Activated naive CD8-positive, alpha-beta T cell treated with anti-CD3 and anti-CD28 coated beads for 36 hours (primary cell): ENCODE measurements at places on chromosomes 3 and 15. TPM values are rescaled to one million over a fixed set of nuclear protein-coding genes. Genes with fewer than 3 reads are reported as not detected.
A peak's percentile ranks its signal among the peaks of the same experiment; 100 is the strongest.

DNA sequence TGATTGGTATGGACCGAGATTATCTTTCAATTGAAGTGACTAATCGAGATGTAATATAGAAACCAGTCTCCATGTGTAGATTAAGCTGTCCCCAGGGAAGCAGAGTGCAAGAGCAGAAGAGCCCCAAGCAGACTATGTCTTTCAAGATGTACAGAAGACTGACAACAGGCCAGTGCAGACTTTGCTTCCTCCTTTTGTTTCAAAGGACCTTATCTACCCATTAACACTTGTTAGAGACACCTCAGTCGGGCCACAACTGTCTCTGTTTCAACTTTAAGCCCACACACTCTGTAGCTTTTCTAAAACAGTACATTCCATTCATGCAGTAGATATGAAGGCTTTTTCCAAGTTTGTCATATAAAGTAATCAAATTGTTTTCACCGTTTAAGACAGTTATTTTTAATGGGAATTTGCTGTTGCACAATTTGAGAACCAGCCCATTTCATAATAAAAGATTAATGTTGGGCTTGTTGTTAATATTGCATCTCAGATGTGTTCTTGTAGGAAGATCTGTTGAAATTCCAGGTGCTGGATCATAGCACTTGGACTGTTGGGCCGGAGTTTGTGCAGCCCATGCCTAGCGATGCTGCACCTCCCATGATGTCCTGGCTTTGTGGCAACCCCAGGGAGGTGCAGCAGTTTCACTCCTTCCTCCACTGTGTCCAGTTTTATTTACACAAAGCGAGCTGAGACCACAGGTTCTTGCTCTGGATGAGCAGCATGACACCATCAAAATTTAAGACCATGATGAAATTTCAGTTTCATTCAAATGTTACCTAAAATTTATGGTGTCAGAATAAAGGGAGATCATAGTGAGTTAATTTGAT lies 12.4 kb downstream of the GORASP1 start:
- H3K27ac ChIP-seq: peak overlapping the region; percentile 14
- peaks cover 7% of the 10 kb centered on the region for H3K4me1 ChIP-seq
- H3K27me3 ChIP-seq: no peaks in the 10 kb centered on the region
- no peak overlapping the region for H3K4me3 ChIP-seq
- H3K36me3 ChIP-seq: peaks cover 8% of the 10 kb centered on the region
- DNase-seq: no peak

DNA sequence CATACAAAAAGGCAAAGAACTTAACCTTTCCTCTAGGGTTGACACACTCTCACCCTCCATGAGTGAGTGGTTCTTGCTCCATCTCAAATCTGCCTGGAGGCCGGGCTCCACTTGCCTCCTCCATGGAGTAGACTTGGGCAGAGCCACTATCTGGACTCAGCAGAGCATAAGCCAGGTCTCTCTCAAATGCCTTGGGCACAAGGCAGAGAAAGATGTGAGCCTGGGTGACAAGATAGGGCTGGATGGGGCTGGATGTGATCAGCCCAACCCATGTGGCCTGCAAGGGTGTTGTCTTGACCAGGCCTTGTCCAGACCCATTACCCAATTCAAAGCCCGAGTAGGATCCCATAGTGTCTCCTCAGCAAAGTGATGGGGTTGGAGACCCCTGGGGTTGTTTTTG lies 4.2 kb upstream of the RPL29 start:
- H3K4me1 ChIP-seq: peaks cover 8% of the 10 kb centered on the region
- no peak overlapping the region for H3K4me3 ChIP-seq
- DNase-seq: no peak
- H3K27ac ChIP-seq: no peak overlapping the region

DNA sequence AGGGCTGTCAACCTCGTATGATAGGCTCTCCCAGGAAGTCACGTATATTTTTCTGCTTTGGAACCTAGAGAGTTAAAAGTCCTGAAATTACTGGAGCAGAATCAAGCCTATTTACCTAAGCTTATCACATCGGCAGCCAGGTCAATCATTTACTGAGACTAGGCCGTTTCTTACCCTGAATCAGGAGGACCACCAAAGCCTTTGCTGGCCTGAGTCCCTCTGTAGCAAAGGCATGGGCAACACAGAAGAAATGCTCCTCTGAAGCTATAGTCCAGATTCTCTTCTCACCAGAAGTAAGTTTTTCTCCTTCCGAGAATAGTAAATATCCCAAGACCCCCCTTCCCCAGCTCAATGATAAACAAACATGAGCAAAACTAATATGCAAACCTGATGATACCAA lies 125.9 kb upstream of the PHLDB2 start:
- DNase-seq: no peak
- H3K4me1 ChIP-seq: peaks cover 20% of the 10 kb centered on the region
- no peaks in the 10 kb centered on the region for H3K27me3 ChIP-seq
- H3K27ac ChIP-seq: no peak overlapping the region
- H3K36me3 ChIP-seq: peaks cover 16% of the 10 kb centered on the region

GRCh38 chr3:5036392-5036766 lies 57.1 kb downstream of the BHLHE40 start:
- no peak overlapping the region for H3K27ac ChIP-seq
- H3K27me3 ChIP-seq: peaks cover 5% of the 10 kb centered on the region
- DNase-seq: no peak
- H3K36me3 ChIP-seq: no peaks in the 10 kb centered on the region
- H3K4me3 ChIP-seq: no peak overlapping the region

DNA sequence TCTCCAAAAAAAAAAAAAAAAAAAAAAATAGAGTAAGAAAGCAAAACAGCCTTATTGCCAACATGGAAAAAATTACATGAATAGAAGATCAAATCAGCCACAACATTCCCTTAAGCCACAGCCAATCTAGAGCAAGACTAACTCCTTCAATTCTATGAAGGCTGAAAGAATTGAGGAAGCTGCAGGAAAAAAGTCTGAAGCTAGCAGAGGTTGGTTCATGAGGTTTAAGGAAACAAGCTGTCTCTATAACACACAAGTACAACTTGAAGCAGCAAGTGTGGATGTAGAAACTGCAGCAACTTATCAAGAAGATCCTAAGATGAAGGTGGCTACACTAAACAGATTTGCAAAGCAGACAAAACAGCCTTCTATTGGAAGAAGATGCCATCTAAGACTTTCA lies 9.3 kb downstream of the PARL start:
- H3K36me3 ChIP-seq: peaks cover 19% of the 10 kb centered on the region
- H3K27ac ChIP-seq: no peak overlapping the region
- no peak overlapping the region for H3K4me3 ChIP-seq
- H3K4me1 ChIP-seq: peaks cover 54% of the 10 kb centered on the region
- no peak for DNase-seq

- no peak overlapping the region for H3K4me3 ChIP-seq
- H3K27ac ChIP-seq: no peak overlapping the region
- no peaks in the 10 kb centered on the region for H3K27me3 ChIP-seq
- peaks cover 3% of the 10 kb centered on the region for H3K36me3 ChIP-seq
- DNase-seq: no peak
- H3K4me1 ChIP-seq: no peaks in the 10 kb centered on the region
These were observed 46.7 kb downstream of the NIPA2 start for GRCh38 chr15:22885120-22885519.

GRCh38 chr3:111068574-111068973 lies 3.0 kb upstream of the NECTIN3 start:
- no peak overlapping the region for H3K27ac ChIP-seq
- peaks cover 28% of the 10 kb centered on the region for H3K27me3 ChIP-seq
- no peak overlapping the region for H3K4me3 ChIP-seq
- H3K36me3 ChIP-seq: no peaks in the 10 kb centered on the region
- no peak for DNase-seq

GRCh38 chr3:177179281-177180067 lies 17.8 kb downstream of the TBL1XR1 start:
- no peak overlapping the region for H3K4me3 ChIP-seq
- H3K27ac ChIP-seq: no peak overlapping the region
- no peaks in the 10 kb centered on the region for H3K27me3 ChIP-seq
- DNase-seq: no peak
- peaks cover 53% of the 10 kb centered on the region for H3K36me3 ChIP-seq
- peaks cover 53% of the 10 kb centered on the region for H3K4me1 ChIP-seq

GRCh38 chr15:69529141-69529540 lies 76.5 kb downstream of the RPLP1 start:
- no peak for DNase-seq
- H3K27ac ChIP-seq: no peak overlapping the region
- no peaks in the 10 kb centered on the region for H3K27me3 ChIP-seq
- no peak overlapping the region for H3K4me3 ChIP-seq
- no peaks in the 10 kb centered on the region for H3K4me1 ChIP-seq

- no peaks in the 10 kb centered on the region for H3K36me3 ChIP-seq
- no peaks in the 10 kb centered on the region for H3K4me1 ChIP-seq
- H3K4me3 ChIP-seq: no peak overlapping the region
- DNase-seq: no peak
- no peaks in the 10 kb centered on the region for H3K27me3 ChIP-seq
- H3K27ac ChIP-seq: no peak overlapping the region
These were observed 68.8 kb downstream of the SCN5A start for GRCh38 chr3:38580450-38581382.

DNA sequence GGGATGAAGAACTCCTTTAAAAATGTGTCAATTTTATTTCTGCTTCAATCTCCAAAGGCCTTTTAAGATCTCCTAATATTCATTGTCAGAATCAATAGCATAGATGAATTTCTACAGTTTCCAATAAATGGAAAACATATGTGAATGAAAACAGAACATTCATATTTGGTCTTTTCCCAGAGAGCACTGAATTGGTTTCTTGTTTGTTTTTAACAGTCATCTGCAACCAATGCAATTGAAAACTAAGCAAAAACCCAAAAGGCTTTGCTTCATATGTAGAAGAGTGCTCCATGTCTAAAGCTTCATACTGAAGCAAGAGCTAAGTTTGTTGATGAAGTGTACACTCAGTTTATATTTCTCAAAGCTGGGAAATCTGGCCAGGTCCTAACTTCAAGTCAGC lies 426.5 kb upstream of the CDIN1 start:
- no peak for DNase-seq
- H3K27me3 ChIP-seq: no peaks in the 10 kb centered on the region
- no peak overlapping the region for H3K4me3 ChIP-seq
- no peaks in the 10 kb centered on the region for H3K4me1 ChIP-seq
- H3K36me3 ChIP-seq: no peaks in the 10 kb centered on the region
- H3K27ac ChIP-seq: no peak overlapping the region

- no peaks in the 10 kb centered on the region for H3K4me1 ChIP-seq
- no peak for DNase-seq
- no peak overlapping the region for H3K4me3 ChIP-seq
- no peak overlapping the region for H3K27ac ChIP-seq
These were observed 353.9 kb upstream of the LMCD1 start for GRCh38 chr3:8147711-8148110.

DNA sequence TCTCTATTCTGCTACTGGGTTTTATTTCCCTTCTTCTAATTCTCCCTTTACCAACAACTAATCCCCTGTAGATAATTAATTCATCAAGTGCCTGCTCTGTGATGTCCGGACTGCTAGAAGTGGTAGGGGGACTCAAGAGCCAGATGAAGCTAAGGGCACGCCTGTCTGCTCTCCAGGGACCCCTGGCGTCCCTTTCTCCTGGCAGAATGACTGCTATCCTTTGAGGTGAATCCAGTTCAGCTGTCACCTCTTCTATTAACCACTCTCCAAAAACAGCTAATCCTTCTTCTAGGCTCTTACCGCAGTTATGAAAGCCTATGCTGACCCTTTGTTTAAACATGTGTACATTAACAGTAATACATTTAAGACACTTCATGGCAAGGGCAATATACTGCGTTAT lies 1.4 kb upstream of the CHRNA7 start:
- H3K36me3 ChIP-seq: no peaks in the 10 kb centered on the region
- no peak overlapping the region for H3K27ac ChIP-seq

GRCh38 chr15:64138331-64138941 lies 13.1 kb upstream of the SNX22 start:
- DNase-seq: no peak
- H3K4me3 ChIP-seq: no peak overlapping the region
- H3K4me1 ChIP-seq: no peaks in the 10 kb centered on the region
- no peaks in the 10 kb centered on the region for H3K27me3 ChIP-seq

DNA sequence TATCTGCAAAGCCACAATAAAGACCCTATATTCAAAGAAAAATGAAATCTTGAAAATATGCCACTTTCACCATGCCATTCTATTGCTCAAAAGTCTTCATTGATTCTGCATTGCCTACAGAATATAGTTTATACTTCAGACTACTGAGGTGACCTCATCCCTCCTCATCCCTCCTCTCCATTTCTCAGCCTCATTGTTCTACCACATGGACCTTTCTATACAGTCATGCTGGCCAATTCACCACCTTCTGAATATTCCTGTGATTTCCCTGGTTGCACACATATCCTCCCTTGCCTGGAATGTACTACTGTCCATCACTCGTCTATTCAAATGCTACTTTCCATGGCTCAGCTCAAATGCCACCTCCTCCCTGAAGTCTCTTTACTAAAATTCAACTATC lies 3.5 kb upstream of the COL8A1 start:
- H3K4me3 ChIP-seq: no peak overlapping the region
- peaks cover 67% of the 10 kb centered on the region for H3K27me3 ChIP-seq
- H3K36me3 ChIP-seq: no peaks in the 10 kb centered on the region
- H3K4me1 ChIP-seq: peaks cover 15% of the 10 kb centered on the region
- H3K27ac ChIP-seq: no peak overlapping the region

GRCh38 chr15:60128000-60128376 lies 123.9 kb downstream of the FOXB1 start:
- peak overlapping the region; percentile 90 for H3K27ac ChIP-seq
- no peak for DNase-seq
- peaks cover 38% of the 10 kb centered on the region for H3K4me1 ChIP-seq
- no peaks in the 10 kb centered on the region for H3K27me3 ChIP-seq
- peak overlapping the region; percentile 77 for H3K4me3 ChIP-seq

DNA sequence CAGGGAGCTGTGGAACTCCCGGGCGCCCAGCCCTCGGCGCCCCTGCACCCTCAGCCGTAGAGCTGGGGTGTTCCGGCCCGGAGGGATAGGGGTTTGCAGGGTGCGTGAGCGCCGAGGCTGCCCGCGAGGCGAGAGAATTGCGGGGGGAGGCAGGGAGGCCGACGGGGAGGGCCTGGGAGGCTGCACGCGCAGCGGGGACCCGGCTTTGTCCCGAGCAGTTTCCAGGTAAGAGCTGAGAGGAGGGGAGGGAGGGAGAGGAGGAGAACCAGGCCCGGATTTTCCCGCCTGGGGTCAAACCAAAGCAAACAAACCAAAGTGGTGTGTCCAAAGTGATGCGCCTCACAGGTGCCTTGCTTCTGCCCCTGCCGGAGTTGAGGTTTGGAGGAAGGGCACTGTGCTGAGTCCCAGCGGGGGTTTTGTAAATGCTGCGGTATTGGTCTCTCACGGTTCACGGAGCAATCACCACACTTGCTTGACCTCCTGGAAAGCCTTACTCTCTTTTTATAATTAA lies 146.4 kb downstream of the TJP1 start:
- H3K27ac ChIP-seq: no peak overlapping the region
- no peak for DNase-seq
- H3K36me3 ChIP-seq: no peaks in the 10 kb centered on the region
- H3K4me3 ChIP-seq: no peak overlapping the region
- no peaks in the 10 kb centered on the region for H3K4me1 ChIP-seq

- H3K4me1 ChIP-seq: peaks cover 2% of the 10 kb centered on the region
- H3K36me3 ChIP-seq: no peaks in the 10 kb centered on the region
- H3K4me3 ChIP-seq: no peak overlapping the region
- H3K27me3 ChIP-seq: no peaks in the 10 kb centered on the region
These were observed 429.3 kb downstream of the GRM7 start for GRCh38 chr3:7290077-7290825.

ITIH1 gene
- total RNA-seq: not detected

SLC15A2 gene
- 1.5 TPM for total RNA-seq

SYNM gene
- total RNA-seq: 0.14 TPM

SEMA6D gene
- not detected for total RNA-seq

LRRIQ4 gene
- 0.18 TPM for total RNA-seq

ACTRT3 gene
- 1.2 TPM for total RNA-seq

MCTP2 gene
- 12.1 TPM for total RNA-seq

SPTSSB gene
- total RNA-seq: not detected

IMPG2 gene
- total RNA-seq: 0.14 TPM

CILP gene
- total RNA-seq: not detected

C3orf38 gene
- total RNA-seq: 24.1 TPM

BOC gene
- total RNA-seq: not detected
